ENCODE measurements at places on chromosomes 12 and 14.

DNA sequence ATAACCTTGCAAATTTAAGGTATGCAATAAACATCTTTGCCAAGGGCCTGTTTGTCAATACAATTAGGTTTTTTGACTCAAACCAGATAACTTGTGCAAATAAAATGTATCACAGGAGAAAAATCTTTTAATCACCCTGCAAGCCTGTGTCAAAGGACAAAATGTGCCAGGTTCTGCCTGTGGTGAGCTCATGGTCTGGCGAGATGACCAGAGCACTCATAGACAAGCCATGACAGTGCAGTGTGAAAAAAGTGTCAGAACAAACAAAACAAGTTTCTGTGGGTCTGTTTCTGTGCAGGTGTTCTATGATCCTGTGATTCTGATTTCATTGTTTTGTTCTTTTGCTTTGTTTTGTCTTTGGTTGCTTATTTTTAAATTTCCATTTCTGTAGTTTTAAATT, 847.2 kb downstream of the VRK1 start:
- no peak for DNase-seq

DNA sequence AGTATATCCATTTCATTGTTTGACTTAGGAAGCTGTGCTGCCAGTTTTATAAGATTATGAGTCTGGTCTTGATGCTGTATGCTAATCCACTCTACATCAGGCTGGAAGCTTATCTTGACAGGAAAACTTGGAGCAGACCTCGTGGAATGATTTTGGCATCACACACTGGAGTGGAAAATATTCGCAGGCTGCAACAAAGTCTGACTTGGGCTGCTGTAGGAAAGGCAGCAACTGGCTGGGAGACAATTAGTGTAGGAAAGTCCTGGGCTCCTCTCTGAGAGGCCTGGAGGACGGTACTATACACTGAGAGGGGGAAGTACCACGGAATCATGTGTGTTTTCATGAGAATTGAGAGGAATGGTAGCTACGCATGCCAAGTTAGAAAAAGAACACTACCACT, 383.7 kb downstream of the ETNK1 start:
- no peak for DNase-seq

DNA sequence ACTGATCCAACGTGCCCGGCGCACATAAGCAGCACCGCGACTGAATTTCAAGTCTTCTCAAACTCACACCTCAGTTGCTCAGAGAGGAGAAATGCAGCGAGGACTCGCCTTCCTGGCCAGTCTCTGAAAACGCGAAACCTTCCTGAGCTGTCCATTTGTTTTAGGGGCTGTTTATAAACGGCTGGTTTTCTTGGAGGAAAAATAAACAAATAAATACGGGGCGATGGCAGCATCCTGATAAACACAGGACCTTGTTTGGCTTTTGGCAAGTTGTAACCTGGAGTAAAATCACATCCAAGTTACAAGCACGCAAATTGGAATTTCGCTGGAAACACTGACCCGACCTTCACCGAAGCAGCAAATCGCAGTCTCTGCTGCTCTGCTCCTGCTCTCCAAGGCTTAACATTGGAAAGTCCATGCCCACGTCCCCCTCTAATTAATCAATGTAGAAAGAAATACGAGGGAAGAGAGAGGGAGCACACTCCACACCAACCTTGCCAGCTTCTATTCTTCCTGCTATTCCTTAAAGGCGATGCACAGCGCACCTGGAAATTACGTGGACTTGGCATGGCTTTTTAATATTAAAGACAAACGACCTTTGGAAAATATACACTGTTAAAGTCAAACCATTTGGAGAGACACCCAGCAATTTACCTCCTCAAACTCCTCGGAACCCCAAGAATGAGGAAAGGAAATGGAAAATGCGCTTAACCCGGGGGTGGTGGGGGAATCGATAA, 248.8 kb downstream of the APAF1 start:
- DNase-seq = no peak

DNA sequence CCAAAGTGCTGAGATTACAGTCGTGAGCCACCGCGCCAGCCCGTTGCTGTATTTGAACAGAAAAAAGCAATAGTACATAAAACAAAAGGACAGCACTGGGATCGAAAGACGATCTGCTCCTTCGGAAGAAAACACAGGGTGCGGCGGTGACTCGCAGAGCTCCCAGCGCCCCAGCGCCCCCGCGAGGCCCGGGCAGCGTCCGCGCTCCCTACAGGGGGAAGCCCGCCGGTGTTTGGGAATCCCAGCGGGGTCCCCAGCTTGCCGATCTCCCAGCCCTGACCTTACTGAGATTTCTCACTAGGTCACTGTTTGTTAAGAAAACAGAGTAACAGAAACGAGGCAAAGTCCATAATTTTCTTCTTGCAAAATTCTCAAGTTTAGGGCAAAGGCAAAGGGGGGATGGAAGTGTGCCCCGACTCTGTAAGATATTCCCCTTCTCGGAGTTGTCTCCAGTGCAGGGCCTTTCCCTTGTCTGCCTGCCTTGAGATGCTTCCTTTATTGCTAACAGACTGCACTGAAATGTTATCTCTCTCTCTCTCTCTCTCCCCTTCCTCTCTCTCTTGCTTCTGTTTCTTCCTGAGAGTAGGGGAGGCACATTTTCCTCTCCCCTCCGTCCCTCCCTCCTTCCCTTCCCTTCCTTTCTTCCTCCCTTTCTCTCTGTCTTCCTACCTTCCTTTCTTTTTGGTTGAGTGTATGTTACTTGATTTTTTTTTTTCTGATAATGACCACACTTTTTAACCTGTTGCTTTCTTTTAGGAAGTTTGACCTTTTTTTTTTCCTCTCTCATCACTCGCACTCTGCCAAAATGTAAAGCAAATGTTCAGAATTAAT, 91.9 kb downstream of the TMEM30B start:
- peak; percentile 6 for DNase-seq

GRCh38 chr12:96237465-96238077, 43.4 kb downstream of the ELK3 start:
- peak; percentile 76 for DNase-seq

- peak; percentile 88 for DNase-seq
These were observed 21.1 kb downstream of the PRKCH start for GRCh38 chr14:61342486-61342885.

DNA sequence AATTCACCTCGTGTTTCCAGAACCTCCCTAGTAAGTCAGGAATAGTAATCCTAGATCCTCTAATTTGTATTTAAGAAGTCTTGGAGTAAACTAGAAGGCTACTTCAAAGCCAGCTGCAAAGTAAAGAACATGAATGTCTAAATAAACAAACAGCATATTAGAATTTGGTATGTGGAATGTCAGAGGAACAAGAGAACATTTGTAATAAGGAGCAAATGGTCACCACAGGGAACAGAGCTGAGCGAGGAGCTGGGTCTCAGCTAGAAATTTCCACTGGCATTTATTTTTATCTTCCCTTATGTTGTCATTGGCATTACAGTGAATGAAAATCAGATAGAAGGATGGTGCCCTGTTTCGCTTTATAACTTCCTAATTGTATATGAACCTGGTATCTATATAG, 50.2 kb downstream of the FRMD6 start:
- no peak for DNase-seq

DNA sequence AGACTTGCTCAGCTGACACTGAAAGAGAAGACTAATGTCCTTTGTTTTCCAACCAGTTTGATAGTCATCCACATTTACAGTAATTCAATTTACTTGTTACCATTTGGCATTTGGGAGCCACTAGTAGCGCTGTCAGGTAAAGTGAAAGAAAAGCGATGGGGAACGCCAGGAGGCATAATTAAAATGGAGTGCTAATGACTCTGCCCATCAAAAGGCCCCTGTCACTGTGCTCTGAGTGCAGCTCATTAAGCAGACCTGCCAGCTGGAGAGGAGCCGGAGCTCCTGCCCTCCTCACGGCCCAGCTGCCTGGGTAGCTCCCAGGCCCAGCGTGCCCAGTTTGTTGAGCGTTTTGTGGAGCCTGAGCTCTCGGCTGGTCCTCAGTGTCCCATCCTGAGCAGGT, 463.6 kb upstream of the CCDC196 start:
- no peak for DNase-seq

DNA sequence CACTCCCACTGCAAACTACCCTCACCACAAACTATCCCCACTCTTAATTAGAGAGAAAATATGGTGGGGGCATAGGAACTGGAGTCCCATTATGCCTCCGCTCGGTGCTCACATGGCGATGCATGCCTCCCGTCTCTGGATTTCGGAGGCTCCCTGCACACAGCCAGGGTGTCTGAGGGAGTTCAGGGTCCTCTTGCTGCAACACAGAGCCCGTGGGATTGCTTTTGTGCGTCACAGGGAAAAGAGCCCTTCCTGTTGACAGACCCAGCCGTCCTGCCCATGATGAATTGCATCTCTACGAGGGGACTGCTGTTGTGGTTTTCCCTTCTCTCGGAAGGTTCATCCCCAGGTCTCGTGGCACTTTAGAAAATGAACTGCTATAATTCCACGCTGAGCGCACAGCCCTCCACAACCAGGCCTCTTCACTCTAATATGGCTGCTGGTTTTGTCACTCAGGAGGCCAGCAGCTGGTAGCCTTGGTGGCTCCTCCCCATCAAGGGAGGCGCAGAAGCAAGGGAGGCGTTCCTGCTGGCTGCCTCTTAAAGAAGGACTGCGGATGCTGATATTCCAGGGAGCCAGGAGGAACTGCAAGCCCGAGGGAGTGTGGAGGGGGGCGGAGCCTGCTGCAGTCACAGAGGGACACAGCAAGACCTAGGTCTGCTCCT, 158.0 kb downstream of the KCNA5 start:
- no peak for DNase-seq

DNA sequence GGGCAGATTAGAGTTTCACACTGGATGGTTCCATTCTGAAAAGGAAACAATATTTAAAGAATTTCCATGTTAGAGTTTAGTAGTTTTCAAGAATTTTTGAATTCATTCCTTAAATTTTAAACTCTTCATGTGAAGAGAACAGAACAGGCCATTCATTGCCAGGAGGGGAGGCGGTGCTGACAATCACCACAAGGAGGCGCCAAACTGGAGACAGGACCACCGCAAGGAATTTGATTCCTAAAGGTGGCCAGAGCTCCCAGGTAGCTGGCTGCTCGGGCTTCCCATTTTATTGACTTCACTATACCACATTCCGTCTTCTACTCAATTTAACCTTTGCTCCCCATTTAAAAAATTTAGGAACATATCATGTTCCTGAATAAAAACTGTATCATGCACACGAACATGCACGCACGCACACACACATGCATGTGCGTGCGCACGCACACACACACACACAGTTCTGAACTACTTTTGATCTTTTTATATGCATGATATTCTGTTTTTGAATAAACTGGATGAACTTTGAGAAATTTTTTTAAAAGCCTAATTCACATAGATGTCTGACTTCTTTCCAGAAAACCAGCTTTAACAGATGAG, 101.2 kb downstream of the NELL2 start:
- peak; percentile 67 for DNase-seq

- no peak for DNase-seq
These were observed 44.9 kb downstream of the CAPZA3 start for GRCh38 chr12:18782827-18783226.

DNA sequence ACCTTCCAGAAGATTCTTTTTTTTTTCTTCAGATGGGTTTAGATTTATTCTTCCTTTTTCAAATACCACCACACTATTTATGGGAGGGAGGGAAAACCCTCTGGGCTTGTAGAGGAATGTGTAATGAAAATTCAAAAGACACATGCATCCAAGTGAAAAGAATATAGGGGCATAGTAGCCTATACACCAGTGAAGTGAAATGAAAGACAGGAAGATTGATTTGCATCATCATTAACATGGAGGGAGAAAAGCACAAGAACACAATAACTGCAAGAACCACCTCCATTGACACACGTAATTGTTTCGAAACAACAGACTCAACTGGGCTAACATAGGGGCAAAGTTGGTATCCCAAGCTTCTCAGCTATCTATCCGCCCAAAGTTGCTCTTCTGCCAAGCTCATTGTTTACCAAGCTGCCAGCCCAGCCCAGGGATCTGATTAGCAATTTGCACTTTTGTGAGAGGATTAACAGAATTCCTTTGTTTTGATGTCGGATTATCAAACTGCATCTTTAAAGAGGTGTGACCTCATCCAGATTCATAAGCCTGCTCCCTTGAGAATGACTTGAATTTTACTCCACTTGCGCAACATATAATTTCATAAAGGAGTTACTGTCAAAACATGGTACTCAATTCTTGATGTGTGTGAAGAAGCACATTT, 430.5 kb upstream of the SOX5 start:
- no peak for DNase-seq

DNA sequence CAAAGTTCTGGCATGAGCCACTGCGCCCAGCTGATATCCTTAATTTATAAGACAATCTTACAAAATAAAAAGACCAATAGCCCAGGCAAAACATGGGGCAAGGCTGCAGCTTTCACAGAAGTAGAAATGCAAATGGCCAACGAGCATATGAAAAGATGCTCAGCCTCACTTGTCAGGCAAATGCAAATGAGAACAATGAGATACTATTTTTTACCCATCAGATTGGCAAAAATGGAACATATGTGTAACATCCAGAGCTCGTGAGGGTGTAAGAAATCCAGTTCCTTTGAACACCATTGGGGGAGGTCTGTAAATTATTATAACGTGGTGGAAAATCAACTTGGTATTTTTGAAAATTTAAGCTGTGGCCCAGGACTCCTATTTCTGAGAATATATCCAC, 14.6 kb downstream of the MAP1LC3B2 start:
- DNase-seq = no peak

- DNase-seq = no peak
These were observed 30.4 kb downstream of the DAO start for GRCh38 chr12:108910336-108910735.

- DNase-seq = no peak
These were observed 7.3 kb downstream of the ULK1 start for GRCh38 chr12:131901431-131902331.

DNA sequence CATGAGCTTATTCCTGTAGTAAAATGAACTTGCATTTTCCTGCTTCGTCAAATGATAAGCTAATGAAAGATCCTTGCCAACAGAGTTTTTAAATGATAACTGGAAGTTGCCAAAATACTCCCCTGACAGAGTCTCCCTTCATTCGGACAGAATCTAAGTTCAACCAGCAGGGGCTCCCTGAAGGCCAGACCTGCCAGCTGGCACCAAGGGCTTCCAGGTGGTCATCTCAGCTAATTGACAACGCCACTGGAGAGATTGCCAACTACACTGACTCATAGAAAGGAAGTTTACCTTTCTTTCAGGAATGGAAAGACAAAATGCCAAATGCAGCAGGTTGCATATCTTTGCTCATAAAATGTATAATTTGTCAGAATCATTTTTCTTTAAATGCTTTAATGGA, 462.8 kb downstream of the GXYLT1 start:
- no peak for DNase-seq

DNA sequence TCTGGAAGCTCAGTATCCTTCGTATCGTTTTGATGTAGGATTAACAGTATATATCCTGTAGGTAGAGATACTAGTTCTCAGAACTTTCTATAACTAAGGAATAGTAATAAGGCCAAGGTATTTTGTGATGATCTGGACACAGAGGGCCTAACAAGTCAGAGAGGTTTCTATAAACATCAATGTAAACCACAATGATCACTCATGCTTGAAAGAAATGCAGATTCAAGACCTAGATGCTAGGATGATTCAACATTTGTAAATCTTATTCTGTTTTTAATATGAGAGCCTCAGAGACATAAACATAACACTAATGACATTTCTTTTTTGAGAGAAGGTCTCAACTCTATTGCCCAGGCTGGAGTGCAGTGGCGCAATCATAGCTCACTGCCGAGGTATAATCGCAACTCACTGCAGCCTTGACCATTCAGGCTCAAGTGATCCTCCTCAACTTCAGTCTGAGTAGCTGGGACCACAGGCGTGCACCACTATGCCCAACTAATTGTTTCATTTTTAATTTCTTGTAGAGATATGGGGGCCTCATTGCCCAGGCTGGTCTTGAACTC, 16.2 kb downstream of the SUPT16H start:
- DNase-seq = no peak

- DNase-seq = no peak
These were observed 1109.7 kb downstream of the FLRT2 start for GRCh38 chr14:86639666-86640065.

GRCh38 chr14:90827919-90828610, 11.8 kb upstream of the TTC7B start:
- DNase-seq = peak; percentile 93

Data from CD4-positive, alpha-beta T cell treated with Interleukin-10 for 1 hour (primary cell).